H9 (cell line): ENCODE measurements at places on chromosomes 6 and 20.

GRCh38 chr6:87553159-87553765 is 36.5 kb downstream of the RARS2 start:
- no peak for DNase-seq

DNA sequence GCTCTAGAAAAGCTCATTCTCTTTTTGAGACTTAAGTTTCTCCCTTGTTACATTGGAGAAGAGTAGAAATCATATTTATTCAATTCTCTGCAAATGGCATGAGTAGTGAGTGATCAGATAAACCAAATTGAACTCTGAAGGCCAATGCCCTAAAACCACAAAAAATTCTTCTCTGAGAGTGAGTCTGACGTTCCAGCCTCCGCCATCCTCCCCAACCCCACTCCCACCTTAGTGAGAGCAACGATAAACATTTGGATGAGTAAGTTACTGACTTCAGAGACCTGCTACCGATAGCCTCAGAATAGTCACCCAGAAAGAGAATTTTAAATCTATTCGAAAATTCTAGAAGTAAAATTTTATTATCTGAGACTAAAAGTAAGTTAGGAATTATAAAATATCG is 94.6 kb downstream of the TFAP2A start:
- DNase-seq, result no peak

DNA sequence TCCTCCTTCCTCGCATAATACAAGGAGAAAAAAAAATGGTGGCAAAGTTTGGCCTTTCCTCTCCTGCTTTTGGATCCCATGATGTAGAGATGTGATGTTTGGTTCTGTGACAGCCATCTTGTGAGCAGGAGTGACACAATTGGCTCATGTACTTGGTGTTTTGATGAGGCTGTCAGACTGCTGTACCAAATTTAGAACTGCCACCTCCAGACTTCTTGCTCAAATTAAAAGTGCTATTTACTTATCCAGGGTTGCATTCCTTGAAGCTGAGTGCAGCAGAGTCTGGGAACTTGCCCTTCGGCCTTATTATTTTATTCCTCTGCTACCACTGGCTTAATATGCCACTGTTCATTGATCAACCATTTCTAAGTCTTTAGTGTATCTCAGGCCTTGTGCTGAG is 21.9 kb downstream of the BCAS1 start:
- DNase-seq, result no peak

DNA sequence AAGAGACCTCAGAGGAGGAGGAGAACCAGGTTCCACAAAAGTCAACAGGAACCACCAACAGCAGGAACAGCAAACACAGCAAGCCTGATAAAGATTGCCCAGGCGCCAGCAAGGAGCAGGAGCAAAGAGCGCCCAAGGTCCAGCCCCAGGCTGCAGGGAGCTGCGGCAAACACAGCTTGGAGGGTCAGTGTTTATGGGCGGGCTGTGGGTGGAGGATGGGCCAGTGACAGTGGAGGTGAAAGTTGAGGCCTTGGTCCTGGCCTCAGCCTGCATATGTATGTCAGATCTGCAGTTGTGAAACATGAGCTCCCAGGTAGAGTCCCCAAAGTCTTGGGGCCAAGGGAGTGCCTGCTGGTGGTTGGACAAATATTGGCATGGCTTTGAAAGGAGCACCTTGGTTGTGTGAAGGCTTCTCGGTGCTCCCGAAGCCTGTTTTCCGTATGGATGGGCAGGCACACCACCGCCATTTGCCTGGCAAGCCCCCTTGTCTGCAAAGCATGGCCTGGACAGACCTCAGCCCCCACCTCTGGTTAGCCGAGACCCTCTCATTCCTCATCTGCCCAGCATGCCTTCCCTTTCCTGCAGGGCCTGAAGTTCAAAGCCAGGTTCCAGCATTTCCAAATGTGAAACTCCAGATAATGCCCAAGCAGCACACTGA is 2.0 kb upstream of the CAPN11 start:
- peak; percentile 71 for DNase-seq

- DNase-seq, result no peak
Measured at GRCh38 chr6:46867411-46867810, 54.3 kb downstream of the ADGRF5 start.

DNA sequence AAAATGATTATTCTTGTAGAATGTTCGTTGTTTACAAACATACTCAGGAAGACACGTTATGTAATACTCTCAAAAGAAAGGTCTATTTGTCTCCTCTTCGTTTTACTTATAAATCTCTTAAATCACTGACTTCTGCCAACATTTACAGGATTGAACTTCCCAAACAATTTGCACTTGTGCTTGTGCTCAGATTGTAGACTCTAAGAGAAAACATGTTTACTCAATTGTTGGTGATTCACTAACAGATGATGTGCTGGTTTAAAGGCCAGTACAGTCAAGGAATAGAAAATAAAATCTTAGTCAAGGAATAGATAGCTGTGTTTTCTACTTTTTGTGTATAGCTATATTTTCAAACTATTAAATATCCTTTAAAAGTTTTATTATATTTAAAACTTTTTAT is 172.8 kb downstream of the GJA1 start:
- no peak for DNase-seq

DNA sequence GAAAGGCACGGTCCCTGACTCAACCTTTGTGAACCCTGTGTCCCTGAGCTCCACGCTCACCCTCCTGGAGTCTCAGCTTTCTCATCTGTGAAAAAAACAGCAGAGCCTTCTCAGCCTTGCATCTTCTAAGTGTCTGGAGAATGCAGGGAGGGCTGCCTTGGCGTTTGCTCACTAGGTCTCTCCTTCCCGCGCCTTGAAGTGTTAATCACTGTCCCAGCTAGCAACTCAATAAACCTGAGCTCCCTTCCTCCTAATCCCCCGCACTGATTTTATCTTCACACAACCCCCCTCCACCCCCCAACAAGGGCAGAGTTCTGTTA is 34.9 kb upstream of the FOXC1 start:
- no peak for DNase-seq

GRCh38 chr6:99333068-99333467 is 16.4 kb downstream of the FAXC start:
- DNase-seq, result no peak

- no peak for DNase-seq
Measured at GRCh38 chr6:20334962-20335361, 66.7 kb upstream of the E2F3 start.

DNA sequence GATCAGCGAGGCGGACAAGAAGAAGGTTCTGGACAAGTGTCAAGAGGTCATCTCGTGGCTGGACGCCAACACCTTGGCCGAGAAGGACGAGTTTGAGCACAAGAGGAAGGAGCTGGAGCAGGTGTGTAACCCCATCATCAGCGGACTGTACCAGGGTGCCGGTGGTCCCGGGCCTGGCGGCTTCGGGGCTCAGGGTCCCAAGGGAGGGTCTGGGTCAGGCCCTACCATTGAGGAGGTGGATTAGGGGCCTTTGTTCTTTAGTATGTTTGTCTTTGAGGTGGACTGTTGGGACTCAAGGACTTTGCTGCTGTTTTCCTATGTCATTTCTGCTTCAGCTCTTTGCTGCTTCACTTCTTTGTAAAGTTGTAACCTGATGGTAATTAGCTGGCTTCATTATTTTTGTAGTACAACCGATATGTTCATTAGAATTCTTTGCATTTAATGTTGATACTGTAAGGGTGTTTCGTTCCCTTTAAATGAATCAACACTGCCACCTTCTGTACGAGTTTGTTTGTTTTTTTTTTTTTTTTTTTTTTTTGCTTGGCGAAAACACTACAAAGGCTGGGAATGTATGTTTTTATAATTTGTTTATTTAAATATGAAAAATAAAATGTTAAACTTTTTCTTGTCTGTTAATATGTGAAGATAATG is 2.2 kb downstream of the HSPA1B start:
- no peak for DNase-seq

GRCh38 chr20:20692587-20692986 is 19.9 kb downstream of the RALGAPA2 start:
- DNase-seq, result no peak

DNA sequence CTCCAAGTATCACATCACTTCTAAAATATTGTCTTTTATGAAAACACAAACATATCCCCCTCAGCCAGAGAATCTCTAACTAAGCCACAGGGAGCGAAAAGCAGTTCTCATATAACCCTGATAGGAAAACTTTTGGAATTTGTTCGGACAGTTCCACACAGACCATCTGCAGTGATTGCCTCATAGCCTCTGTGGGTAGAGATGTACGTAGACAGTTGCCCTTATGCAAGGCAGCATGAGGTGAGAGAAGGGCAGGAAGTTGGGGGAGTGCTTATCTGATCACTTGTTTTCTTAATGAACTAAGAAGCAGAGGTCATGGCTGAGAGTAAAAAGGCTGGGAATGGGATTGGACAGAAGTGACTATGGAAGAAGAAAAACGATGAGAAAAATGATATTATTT is 39.6 kb downstream of the SLC23A2 start:
- no peak for DNase-seq

DNA sequence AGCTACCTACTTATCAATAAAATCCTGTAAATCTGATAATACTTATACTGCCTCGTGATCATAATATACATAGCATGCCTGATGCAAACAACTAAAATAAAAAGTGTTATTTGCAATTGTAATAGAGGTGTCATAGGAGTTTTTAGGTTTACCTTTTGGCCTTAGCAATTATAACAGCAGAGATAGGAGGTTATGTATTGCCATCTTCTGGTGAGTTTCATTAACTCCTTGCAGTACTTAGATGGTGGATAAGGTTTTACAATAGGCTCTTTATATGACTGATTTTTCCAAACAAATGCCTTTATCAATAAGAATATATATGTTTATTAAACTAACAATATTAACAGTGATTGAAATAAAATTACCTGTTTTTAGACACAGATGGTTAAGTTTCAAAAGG is 27.8 kb upstream of the MYCT1 start:
- DNase-seq, result no peak

DNA sequence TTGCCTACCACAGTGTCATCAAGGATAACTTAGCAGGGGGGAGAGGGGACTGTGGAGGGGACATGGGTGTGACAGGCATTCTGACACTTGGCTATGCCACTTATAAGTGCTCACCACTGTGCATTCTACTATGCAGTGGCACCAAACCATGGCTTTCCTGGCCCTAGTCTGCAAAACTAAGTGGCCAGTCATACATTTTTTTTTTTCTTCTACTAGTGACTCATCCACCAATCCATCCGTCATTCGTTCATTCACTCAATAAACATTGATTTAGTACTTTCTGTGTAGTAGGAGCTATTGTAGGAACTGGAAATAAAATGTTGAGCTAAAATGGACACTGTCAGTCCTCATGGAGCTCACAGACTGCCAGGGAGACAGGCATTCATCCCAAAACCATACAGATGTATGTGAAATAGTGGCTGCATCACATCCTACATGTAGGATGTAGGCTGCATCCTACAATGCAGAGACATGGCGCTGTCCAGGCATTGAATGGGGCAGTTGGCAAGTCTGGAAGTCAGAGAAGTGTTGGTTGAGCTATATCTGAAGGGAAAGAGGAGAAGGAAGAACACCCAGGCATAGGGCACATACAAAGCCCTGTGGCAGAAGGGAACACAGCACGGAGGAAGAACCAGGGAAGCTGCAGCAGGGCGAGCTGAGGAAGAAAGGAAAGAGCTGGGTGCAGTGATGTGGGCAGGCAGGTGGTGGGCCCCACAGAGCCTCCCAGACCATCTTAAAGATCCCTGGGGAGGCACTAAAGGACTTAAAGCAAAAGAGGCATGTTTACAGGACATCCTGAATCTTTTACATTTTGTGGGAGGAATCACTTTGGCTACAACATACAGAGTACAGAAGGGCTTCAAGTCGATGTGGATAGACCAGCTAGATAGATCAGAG is 224.4 kb downstream of the UST start:
- no peak for DNase-seq

DNA sequence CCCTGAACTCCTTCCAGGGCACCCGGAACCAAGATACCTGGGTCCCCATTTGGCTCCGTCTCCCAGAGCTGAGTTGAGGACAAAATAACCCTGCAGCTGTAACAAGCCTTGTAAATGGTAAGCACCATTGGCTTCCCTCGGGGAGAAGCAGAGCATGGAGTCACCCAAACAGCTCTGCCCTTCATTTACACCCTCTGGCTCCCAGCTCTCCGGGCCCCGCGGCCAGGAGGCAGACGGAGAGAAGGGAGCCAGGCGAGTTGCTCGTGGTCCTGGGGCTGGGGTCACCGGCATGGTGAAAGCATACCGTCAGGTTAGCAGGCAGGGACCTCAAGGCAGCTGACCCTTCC is 2.1 kb downstream of the TFEB start:
- no peak for DNase-seq

GRCh38 chr6:145602726-145603326 is 132.5 kb downstream of the EPM2A start:
- DNase-seq, result no peak

GRCh38 chr20:14710951-14711350 is 373.5 kb upstream of the FLRT3 start:
- no peak for DNase-seq

DNA sequence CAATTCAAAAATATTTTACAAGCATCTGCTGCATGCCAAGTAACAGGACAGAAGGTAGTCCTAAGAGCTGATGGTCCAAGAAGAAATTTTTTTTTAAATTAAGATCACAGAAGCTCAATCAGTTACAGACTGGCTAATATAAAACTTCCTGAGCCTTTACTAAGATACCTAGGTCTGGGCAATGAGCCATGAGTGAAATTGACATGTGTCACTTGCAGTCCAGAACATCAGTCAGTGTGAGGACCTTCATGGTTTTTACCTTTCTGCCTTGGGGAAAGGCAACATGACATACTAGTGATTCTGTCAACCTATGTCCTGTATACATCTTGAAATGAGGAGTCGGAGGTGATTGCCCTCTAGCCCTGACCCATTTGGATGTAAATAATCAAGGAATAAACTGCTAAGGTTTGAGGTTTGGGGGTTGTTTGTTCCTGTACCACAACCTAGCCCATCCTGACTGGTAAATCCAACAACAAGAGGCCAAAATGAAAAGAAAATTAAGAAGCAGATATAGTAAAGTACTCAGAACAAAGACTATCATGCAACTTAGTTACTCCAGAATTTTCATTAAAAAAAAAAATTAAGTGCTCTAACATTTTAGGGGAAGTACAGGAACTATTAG is 70.0 kb downstream of the CNKSR3 start:
- DNase-seq, result no peak

- no peak for DNase-seq
Measured at GRCh38 chr6:23349521-23350147, 776.4 kb upstream of the NRSN1 start.

DNA sequence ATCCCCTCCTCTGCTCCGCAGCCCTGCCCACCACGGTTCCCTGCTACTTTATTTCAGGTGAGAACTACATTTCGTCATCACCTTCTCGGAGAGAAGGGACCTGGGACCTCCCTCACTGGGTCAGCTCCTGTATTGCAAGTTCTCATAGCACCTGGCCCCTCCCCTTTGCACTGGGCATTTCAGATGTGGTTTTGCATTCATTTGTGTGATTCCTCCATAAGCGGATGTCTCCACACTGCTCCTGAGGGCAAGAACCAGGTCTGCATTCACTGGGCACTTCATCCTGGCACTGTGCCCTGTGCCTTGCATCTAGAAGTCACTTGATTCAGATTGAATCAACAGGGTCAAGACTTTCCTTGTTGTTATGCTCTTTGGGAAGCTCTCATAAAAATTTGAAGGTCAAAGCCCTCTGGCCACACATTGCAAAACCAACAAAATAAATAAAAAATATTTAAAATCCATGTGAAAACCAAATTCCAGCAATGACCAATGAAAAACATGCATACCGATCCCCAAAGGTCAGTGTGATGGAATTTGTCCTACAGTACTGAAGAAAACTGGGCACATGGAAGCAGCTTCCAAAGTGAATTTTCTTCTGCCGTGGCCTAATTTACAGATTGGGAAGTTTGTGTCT is 89.1 kb upstream of the F13A1 start:
- peak; percentile 35 for DNase-seq

GRCh38 chr6:154605178-154605881 is 94.8 kb upstream of the CNKSR3 start:
- no peak for DNase-seq

- DNase-seq, result no peak
Measured at GRCh38 chr6:133954657-133955576, 1.9 kb downstream of the TBPL1 start.
